ENCODE measurements at places on chromosomes 13 and 19.

DNA sequence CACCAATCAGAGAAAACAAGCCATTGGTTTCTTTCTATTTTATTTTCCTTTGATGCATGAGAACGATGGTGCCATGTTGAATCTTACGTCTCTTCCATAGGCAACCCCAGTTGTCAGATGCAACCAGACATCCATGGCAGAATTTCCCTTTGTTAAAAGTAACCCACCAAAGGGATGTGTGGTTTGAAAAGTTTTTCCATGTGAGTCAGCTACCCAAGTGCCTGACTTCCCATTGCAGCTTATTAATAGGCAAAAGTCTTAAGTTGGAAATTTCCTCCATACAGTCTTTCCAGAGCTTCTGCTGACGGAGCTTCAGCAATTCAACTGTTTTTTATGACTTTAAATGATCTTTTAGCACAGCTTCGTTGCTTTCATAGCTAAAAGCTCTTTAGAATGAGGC is 73.8 kb upstream of the FAM216B start:
- DNase-seq = no peak

- no peak for DNase-seq
Observed at GRCh38 chr19:677601-678436, 1.6 kb downstream of the FSTL3 start.

- DNase-seq = no peak
Observed at GRCh38 chr13:92727118-92727517, 499.5 kb upstream of the GPC6 start.

DNA sequence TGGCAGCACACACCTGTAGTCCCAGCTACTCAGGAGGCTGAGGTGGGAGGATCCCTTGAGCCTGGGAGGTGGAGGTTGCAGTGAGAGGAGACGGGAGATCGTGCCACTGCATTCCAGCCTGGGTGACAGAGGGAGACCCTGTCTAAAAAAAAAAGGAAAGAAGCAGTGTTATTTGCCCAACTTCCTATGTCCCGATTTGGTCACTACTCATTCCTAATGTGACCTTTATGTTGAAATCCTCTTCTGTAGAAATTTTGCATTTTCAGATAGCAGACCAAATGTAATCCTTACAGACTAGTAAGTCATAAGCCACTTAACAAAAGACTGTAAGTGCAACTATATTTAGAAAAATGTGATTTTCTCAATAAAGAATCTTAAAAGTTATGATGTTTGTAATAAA is 18.2 kb upstream of the STK24 start:
- DNase-seq = no peak

DNA sequence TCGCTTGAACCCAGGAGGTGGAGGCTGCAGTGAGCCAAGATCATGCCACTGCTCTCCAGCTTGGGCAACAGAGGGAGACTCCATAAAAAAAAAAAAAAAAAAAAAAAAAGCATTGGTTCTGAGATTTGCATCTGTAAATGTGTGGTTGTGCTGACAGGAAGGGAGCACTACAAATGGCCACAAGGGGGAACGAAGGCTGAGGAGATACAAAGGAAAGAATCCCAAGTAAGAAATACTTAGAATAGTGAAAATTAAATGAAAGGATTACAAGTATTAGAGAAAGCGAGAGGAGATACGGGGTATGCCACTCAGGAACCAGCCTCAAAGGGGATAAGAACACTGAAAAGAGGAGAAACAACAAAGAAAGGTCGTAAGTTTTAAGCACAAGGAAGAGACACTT is 284.9 kb downstream of the KLF12 start:
- DNase-seq = no peak

DNA sequence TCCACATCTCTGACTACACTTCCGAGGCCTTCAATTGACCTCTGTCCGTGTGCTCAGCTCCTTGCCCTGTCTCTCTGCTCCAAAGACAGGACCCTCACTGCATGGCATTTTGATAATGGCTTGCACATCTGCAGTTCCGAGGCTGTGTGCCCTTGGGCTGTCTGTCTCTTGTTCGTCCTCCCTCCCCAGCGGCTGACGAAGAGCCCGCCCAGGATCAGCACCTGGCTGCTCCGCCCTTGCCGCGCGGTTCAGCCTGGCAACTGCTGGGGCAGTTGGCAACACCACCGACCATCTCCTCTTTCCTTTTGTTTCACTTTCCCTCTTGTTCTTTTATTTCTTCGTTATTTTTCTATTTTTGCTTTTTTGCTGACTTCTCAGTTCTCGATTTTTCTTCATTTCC is 270.4 kb downstream of the TEX29 start:
- no peak for DNase-seq

- DNase-seq = no peak
Observed at GRCh38 chr13:62710787-62711186, 1295.1 kb upstream of the PCDH20 start.

DNA sequence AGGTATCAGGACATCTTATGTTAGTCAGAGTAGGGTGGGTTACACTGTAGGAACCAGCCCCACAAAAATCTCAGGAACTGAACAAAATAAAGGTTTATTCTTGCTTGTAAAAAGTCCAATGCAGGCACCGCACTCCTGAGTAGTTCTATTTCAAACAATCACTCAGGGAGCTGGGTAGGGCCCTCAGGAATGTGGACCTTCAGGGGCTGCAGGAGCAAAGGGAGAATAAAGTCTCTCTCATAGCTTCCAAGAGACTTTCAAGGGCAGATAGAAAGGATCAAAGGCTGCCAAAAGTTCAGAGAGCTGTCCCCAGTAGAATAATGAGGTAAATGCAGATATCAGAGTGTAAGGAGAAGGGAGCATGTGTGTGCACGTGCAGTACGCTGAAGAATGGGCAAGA is 49.4 kb downstream of the RUBCNL start:
- DNase-seq = no peak

Measured in stimulated activated CD8-positive, alpha-beta memory T cell treated with anti-CD3 and anti-CD28 coated beads, Interleukin-7, amount 100 ng/mL, for 1 hour (primary cell).